ENCODE measurements at places on chromosomes 11 and 22.

GRCh38 chr11:4167292-4167691, 72.7 kb downstream of the RRM1 start:
- DNase-seq: no peak

- DNase-seq: no peak
These were observed 79.4 kb downstream of the CEP164 start for GRCh38 chr11:117407016-117407415.

GRCh38 chr11:75966537-75967287, 151.7 kb downstream of the UVRAG start:
- no peak for DNase-seq

GRCh38 chr11:1263010-1263409, 40.1 kb downstream of the MUC5B start:
- no peak for DNase-seq

- no peak for DNase-seq
These were observed 122.9 kb downstream of the MPPED2 start for GRCh38 chr11:30463266-30463665.

DNA sequence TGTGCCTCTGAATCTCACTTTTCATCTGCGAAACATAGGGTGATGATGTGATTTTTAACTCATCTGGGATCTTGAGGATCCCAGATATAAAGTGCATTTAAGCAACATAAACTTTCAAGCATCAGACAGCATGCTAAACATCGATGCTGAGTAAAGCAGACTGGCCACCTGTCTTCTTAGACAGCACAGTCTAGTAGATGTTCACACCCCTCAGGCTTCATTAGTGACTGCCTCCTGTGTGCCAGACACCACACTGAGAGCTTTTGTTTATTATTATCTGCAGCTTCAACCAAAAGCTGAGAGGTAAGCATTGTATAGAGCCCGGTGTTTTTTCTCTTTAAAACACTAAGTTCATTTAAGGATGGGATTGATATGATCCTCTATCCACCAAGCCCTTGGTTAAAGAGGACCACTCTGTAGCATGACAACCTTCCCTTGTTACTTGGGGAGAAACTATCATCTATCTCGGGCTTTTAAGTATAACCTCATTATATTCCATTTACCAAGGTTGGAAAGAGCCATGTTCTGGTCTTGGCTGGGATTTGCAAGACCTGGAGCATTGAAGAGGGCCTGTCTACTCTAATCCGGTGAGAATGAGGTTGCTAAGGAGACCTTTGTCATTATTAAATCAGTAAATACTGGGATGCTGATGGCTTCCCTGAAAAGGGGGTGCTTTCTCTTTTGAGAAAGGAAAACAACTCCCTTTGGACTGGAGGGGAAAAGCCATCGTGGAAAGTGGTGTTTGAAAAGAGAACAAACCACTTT, 114.2 kb upstream of the SEZ6L start:
- no peak for DNase-seq

DNA sequence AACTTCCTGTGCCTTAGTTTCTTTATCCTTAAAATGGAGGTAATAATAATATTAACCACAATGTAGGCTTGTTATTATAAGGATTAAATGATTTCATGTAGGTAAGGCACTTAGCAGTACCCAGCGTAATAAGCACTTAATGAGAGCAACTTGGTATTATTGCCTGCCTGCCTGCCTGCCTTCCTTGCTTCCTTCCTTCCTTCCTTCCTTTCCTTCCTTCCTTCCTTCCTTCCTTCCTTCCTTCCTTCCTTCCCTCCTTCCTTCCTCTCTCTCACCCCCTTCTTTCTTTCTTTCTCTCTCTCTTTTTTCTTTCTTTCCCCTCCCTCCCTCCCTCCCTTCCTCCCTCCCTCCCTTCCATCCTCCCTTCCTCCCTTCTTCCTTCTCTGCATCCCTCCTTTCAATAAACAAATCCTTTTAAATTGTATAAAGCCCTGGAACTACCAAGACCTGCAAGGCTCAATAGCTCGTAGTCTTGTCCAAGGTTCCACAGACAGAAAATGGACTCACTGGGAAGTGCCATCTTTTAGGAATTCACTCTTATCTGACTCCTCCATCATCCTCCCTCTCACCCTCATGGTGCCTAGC, 20.7 kb upstream of the TIMP3 start:
- DNase-seq: no peak

- DNase-seq: no peak
These were observed 90.8 kb downstream of the ABTB2 start for GRCh38 chr11:34267013-34267412.

- no peak for DNase-seq
These were observed 1.4 kb downstream of the CTTN start for GRCh38 chr11:70399681-70400112.

- DNase-seq: no peak
These were observed 3.1 kb upstream of the COMMD9 start for GRCh38 chr11:36292311-36292722.

- DNase-seq: no peak
These were observed 35.8 kb downstream of the TOM1 start for GRCh38 chr22:35335468-35335867.

DNA sequence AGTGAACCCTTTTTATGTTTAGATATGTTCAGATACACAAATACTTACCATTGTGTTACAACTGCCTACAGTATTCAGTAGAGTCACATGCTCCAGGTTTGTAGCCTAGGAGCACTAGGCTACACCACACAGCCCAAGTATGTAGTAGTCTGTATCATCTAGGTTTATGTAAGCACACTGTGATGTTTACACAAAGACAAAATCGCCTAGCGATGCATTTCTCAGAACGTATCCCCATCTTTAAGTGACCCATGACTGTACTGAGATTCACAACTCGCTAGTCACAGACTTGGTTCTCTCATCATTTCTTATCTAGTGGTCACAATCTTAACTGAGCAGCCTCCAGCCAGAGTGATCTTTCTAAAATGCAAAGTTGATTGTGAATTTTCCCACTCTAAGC, 119.2 kb downstream of the RASSF10 start:
- DNase-seq: no peak

GRCh38 chr11:122175306-122175705, 59.3 kb upstream of the BLID start:
- no peak for DNase-seq

GRCh38 chr11:73149105-73149504, 7.0 kb upstream of the FCHSD2 start:
- no peak for DNase-seq

GRCh38 chr11:94794287-94795168, 26.4 kb downstream of the AMOTL1 start:
- no peak for DNase-seq

- DNase-seq: no peak
These were observed 58.3 kb downstream of the SLC22A12 start for GRCh38 chr11:64649291-64649697.

GRCh38 chr11:109847621-109848020, 245.6 kb upstream of the ZC3H12C start:
- DNase-seq: no peak

DNA sequence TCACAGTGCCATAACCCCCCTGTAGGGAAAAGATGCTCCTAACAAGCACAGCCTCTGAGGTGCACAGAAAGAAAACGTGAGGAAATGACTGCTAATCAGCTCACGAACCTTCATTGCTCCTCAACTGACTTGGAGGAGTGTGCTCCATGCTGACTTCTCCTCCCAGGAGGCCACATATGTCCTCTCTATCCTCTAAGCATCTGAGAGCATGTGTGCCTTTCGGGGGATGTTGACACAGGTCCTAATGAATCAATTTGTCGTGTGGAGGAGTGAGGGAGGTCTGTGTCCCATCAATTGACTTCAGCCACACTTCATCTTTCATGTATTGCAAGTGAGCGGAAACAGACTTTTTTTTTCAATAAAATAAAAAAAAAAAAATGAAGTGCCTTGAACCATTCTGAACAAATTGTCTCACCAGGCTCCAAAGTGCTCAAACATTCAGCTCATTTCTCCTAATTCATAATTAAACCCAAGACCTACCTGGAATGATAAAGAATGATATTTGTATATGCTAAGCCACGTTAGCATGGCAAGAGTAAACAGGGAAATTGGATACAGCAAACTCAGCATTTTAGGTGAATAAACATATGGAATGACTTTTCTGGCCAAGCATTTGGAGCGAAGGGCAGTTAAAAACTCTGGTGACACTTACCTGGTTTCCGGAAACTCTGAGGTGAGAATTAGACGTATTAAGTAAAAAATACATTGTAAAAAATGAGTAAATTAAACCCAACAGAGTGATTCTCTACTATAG, 317.6 kb upstream of the FAT3 start:
- no peak for DNase-seq

GRCh38 chr11:92380882-92381281, 156.3 kb downstream of the FAT3 start:
- DNase-seq: no peak

DNA sequence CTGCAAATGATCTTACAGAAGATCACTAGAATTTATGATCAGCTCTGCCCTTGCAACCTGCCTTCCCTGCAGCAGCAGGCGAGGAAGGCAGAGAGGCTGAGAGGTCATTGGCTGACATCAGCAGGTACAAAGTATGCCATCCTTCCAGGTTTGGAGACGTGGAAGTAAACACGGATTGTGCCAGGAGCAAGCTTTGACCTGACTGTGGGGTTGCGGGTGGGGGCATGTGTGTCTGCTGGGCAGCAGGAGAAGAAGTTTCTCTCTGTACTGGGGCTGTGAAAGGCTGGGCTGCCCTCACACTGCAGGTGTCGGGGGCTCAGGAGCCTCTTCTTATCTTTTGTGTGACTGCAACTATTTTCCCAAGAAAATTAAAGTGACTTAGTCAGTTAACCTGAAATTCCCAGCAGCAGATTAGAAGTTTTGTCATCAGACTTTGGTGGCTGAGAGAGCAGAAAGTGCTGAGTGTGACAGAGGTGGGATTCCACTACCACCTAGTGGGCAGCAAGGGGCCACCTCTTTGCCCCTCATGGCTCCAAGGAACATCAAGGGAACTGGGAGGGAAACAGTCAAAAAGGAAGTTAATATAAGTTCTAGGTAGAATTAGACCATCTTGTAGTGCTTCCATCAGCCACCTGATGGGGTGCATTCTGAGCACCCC, 565.9 kb downstream of the ETS1 start:
- DNase-seq: no peak

GRCh38 chr22:44442851-44443595, 55.0 kb downstream of the RTL6 start:
- no peak for DNase-seq

- DNase-seq: no peak
These were observed 4.5 kb downstream of the RAC2 start for GRCh38 chr22:37239336-37240239.

GRCh38 chr11:74701351-74701750, 29.9 kb downstream of the CHRDL2 start:
- no peak for DNase-seq

DNA sequence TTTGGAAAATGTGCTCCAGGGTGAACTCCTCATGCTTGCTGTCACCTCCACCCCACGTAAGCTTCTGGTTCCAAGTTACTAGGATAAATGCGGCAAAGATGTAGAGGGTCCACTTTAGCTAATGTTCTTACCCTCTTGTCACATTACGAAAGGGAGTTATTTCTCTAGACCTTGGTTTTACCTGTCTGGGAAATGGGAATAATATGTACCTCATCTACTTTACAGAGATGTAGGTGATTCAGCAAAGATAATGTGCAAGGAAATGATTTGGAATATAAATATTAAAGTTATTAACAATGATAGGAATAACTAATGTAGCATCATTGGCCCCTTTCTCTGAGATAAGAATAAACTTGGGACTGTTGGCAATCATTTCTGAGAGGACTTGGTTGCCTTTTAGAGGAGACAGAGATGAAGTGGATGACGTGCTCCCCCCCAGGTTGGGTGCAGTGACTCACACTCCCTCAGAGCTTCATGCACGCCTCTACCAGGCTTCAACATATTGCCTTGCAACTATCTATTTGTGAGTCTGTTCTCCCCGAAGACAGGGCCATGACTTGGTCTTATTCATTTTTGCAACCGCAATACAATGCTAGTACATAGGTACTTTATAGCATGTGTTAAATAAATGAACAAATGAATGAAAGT, 97.1 kb downstream of the ME3 start:
- no peak for DNase-seq

DNA sequence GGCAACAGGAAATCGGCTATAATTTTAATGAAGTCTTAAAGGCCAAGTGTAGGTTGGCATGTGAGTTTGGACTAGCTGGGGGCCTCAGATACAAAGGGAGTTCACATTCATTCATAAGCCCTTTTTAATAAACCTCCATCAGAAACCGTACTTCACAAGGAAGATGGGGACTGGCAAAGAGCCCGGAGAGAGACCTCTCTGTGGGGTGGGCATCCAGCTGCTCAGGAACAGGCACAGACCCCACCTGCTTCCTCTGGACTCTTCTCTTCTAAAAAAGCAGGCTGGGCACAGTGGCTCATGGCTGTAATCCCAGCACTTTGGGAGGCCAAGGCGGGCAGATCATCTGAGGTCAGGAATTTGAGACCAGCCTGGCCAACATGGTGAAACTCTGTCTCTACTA, 3.9 kb upstream of the ARFGAP3 start:
- DNase-seq: no peak

GRCh38 chr11:76654980-76655379, 15.6 kb downstream of the LRRC32 start:
- DNase-seq: no peak

GRCh38 chr22:42967005-42967404, 47.9 kb downstream of the PACSIN2 start:
- no peak for DNase-seq

- DNase-seq: no peak
These were observed 12.6 kb downstream of the LRRC75B start for GRCh38 chr22:24580276-24580675.

DNA sequence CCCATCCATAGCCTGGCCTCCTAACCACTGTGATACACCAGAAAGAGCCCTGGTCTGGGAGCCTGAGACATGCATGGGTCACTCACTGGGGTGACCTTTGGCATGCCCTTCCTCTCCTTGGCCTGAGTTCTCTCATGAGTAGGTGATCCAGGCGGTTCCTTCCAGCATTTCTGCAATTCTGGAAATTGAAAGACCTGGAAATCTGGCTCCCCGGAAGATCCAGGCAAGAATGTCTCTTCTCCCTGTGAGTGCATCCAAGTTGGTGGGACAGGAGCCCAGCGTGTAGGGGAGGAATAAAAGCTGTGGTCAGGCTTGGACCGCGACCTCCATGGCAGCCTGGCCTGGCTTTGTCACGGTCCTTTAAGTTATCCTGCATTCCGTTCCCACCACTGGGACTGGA, 16.1 kb upstream of the SYT7 start:
- no peak for DNase-seq

- DNase-seq: no peak
These were observed 11.6 kb upstream of the LRRC32 start for GRCh38 chr11:76682106-76682505.

- no peak for DNase-seq
These were observed 289.8 kb downstream of the CTTN start for GRCh38 chr11:70688142-70688541.

All from activated CD4-positive, alpha-beta T cell treated with anti-CD3 and anti-CD28 coated beads for 4 hours (primary cell).